ENCODE measurements at places on chromosomes 6 and 20.

DNA sequence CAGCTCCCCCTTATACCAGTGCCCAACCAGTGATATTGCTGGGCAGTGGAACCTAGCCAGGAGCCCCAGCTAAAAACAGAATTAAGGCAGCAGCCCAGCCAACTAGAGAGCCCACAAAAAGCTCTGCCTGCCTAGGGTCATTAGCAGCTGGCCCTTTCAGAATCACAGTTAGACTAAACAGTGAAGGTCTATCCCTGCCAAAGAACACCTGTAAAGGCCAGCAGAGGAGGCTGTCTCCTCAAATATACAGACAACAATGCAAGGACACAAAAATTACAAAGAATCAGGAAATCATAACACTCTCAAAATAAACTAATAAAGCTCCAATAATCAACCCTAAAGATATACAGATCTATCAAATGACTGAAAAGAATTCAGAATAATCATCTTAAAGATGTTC lies 77.8 kb upstream of the HTR1E start:
- DNase-seq = no peak

- no peak for DNase-seq
These were observed 212.7 kb upstream of the FOXA2 start for GRCh38 chr20:22797103-22797502.

GRCh38 chr6:105594821-105595220 lies 191.9 kb upstream of the PREP start:
- no peak for DNase-seq

- DNase-seq = no peak
These were observed 88.6 kb upstream of the GGTLC1 start for GRCh38 chr20:24077145-24077544.

DNA sequence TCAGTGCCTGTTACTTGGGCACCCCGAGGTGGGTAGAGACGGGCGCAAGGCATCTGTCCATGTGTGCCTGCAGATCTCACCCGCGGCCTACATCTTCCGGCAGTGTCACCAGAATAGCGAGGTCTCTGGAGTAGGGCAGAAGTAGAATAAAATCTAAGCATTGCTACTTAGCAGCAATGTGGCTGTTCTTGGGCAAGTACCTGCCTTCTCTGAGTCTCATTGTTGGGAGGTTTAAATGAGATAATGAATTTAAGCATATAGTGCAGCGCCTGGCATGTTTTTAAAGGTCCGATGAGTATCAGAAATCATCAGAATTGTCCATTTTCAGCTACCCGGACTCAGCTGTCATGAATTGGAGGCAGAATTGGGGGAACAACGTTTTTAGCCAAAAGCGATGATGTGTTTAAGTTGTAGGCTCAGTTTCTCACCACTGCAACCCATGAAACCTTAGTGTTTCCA lies 800 bp downstream of the ABCC10 start:
- DNase-seq = no peak

DNA sequence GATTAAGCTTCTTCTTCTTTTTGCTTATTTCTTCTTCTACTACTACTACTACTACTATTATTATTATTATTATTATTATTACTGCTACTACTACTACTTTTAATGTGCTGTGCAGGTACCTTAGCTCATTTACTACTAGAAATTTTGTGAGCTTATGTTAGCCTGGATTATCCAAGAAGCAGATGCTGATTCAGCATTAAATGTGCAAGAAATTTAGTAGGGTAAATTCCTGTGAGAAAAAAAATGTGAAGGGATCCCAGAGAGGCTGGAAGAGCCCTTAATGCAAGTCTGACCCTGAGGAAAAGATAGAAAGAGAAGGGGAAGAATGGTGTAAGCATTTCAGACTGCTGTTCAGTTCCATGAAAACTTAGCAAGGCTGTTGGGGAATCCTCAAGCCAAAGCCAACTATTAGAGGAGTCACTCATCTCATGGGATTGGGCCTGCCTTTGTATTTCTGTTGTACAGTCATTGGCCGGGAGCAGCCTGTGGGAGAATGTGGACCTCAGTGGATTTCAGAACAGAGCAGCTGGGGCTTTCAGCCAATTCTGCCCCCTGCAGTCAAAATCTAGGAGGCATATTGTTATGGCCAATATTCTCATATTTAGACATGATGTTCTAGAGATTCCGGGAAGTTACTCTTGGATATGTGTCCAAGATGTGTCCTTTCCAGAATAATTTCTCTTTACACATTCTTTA lies 37.2 kb upstream of the TSPYL1 start:
- DNase-seq = no peak

GRCh38 chr20:57693002-57693582 lies 16.7 kb downstream of the PMEPA1 start:
- no peak for DNase-seq

- DNase-seq = no peak
These were observed 15.0 kb downstream of the RBM39 start for GRCh38 chr20:35726842-35727711.

- DNase-seq = no peak
These were observed 164.4 kb downstream of the SIM1 start for GRCh38 chr6:100300221-100300736.

GRCh38 chr6:74587386-74587785 lies 618.5 kb downstream of the COL12A1 start:
- DNase-seq = no peak

- no peak for DNase-seq
These were observed 255.8 kb downstream of the NFATC2 start for GRCh38 chr20:51286758-51287157.

DNA sequence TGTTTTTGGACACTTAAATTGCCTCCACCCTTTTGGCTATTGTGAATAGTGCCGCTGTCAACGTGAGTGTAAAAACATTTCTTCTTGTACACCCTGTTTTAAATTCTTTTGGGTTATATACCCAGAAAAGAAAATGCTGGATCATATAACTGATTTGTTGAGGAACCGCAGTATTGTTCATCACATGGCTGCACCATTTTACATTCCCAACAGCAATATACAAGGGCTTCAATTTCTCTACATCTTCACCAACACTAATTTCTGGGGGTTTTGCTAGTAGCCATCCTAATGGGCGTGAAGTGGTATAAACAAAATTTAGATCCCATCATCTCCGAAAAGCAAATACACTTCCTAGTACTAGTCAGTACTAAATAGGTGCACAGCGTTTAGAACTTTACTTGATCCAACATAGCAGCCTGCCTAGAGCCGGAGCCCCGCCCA lies 579 bp upstream of the BPHL start:
- DNase-seq = no peak

DNA sequence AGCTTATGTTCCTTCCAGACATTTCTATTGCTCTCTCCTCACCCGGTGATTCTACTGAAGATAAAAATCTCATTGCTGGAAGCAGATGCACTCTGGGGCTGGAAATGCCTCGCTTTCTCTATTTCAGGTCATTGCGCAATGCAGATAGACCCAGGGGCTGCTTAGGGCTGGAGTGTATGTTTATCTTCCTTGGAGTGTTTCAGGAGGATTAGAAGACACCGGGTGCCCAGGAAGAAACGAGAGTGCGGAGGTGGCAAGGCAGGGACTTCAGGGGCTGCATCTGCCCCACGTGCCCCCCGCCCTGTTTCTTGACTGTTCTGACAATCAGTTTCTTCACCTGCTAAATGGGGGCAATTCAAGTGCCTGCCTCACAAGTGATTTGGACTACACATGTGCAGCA lies 45.6 kb upstream of the IYD start:
- no peak for DNase-seq

DNA sequence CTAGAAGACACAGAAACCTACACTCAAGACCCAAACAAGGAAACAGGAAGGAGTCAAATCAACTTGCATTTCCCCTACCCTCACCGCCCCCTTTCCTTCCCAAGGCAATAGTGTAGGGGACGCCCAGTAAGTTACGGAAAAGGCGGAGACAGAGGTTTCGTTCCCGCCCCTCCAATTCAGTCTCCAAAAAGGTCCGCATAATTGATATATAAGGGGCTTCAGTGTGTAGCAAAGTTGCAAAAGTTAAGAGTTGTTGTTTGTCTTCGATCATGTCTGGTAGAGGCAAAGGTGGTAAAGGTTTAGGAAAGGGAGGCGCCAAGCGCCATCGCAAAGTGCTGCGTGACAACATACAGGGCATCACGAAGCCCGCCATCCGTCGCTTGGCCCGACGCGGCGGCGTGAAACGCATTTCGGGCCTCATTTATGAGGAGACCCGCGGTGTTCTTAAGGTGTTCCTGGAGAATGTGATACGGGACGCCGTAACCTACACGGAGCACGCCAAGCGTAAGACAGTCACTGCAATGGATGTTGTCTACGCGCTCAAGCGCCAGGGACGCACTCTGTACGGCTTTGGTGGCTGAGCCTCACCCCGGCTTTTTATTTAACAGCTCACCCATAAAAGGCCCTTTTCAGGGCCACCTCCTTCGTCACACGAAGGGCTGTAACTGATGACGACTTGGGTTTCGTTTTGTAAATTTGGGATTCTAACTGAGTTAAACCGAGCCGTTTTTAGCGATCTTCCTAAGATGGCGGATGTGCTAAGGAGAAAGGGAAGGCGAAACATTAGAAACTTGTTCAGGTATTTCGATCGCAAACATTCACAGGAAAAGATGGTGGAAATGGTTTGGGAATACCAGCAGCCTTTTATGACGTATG lies 124.6 kb upstream of the BTN3A2 start:
- peak; percentile 11 for DNase-seq

- no peak for DNase-seq
These were observed 348.0 kb upstream of the JARID2 start for GRCh38 chr6:14897831-14898230.

DNA sequence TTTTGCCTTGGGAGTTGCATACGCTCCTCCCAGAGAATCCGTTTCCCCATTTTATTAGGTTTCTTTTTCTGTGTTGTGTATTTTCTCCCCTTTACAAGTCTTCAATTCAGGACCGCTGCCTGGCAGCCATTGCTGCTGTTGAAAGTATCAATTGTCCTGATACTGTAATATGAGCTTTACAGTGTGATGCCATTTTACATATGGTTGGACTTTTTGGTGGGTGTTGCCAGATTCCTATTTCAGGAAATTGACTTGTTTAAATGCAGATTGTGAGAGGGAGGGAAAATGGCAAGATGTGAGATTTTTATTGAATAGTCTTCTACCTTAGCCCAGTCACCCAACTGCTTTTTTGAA lies 1.2 kb downstream of the PANK2 start:
- DNase-seq = no peak

GRCh38 chr6:16965689-16966088 lies 136.2 kb upstream of the STMND1 start:
- no peak for DNase-seq

- no peak for DNase-seq
These were observed 256.8 kb downstream of the CDKAL1 start for GRCh38 chr6:20791074-20791473.

- DNase-seq = no peak
These were observed 17.9 kb downstream of the TENT5A start for GRCh38 chr6:81734500-81735150.

DNA sequence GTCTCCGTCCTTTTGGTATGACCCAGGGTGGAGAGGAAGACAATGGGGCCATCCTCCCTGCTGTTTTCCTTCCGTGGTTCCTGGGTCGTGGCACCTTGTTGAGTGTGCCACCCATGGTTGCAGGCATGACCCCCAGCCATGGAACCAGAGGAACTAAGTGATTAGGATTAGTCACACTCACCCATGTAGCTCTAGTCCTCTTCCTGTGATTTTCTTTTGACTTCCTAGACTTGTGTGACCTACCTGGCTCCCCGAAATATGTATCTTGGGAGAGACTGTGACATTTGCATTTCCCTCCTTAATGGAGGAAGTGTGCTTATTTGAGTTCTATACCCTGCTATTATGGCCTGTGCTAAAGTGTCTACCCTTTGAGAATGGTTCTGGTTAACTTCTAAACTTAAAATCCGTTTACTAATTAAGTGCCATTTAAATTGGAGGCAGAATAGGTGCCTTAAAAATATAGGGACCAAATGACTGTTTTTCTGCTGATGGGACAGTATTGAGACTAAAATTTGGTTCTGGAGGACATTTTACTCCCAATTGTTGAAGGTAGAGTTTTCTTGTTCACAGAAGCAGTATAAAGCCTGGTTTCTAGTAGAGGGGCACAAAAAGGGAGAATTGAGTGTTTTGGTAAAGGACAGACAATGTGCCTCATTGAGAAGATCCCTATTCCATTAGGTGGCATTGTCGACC lies 545.6 kb downstream of the HDGFL1 start:
- no peak for DNase-seq

All from nucleus accumbens (tissue), 56 donors.